ENCODE measurements at places on chromosomes 2 and 18.

- DNase-seq, result peak; percentile 52
These were observed 33.6 kb upstream of the RNF149 start for GRCh38 chr2:101341901-101342624.

- no peak for DNase-seq
These were observed 78.7 kb downstream of the GBX2 start for GRCh38 chr2:236089271-236090026.

DNA sequence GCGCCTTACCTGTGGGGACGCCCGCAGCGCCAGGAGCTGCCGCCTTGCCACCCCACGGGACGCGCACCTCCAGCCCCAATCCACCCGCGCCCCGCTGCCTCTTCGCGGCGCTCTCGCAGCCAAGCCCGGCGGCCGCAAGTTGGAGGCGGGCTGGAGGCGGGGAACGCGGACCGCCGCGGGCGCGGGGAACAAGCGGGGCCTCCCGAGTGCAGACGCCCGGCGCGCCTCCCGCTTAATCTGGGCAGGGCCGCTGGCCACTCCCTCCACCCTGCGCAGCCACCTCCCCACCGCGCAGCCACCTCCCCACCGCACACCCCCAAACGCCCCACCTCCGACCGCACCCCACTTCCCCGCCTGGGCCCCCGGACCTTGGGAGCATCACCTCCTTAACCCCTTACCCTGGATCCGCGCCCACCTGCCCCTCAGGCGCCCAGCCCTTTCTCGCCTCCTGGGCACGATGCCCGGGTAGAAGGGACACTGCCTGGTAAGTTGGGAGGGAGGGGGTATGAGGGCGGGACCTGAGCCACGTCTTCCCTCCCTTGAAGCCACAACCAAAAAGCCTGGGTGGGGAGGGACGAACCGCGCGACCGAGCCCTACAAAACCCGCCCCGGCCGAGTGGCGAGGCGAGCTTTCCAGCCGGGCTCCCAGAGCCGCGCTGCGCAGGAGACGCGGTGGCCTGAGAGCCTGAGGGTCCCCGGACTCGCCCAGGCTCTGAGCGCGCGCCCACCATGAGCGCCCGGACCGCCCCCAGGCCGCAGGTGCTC is at the start of the genes COL4A3 and COL4A4:
Gene COL4A3, plus strand, starts transcription at position 627 of the 765 bp plus-strand sequence. Its CDS starts 103 bp downstream, at position 730.
Gene COL4A4, minus strand, starts transcription at position 208 of the 765 bp plus-strand sequence. CDS start 16,722 bp downstream, outside the sequence.
- peak; percentile 39 for DNase-seq

DNA sequence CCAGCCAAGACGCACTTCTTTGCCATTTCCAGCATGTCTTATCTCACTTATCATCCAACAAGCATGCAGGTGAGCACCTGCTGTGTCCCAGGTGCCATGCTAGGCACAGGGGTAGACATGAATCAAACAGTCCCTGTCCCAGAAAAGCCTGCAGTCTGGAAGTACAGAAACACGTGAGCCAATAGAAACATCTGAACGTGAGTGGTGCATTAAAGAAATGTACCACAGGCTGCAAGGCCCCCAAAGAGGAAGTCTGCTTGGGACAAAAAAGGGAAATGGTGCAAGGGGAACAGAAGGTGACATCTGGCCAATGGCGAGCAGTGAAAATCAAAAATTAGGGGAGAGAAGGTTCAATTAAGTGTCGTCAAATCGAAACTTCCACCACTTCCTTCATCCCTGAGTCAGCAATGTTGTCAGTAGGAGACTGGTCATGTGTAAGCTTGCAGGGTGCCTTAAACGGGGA is 17.6 kb upstream of the TMEM247 start:
- no peak for DNase-seq

DNA sequence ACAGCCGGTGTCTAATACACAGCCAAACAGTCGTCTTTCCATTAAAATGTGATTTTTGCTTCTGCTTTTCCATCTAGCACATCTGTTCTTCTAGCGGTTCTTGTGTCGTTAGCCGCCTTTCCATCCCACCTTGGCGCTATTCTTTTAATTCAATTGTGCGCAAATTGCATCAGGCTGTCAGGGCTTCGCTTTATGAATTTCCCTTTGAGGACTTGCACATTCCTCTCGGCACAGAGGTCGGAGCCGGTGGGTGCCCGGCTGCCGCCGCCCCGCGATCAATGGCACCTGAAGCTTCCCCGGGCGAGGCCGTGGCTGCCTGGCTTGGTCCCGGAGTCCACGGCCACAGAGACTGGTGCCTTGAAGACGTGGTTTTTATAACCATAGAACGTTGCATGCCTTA is 33.9 kb upstream of the TSPYL6 start:
- DNase-seq, result no peak

- DNase-seq, result no peak
These were observed 802.0 kb downstream of the DCC start for GRCh38 chr18:53142005-53142404.

- no peak for DNase-seq
These were observed 861 bp downstream of the LTBP1 start for GRCh38 chr2:32947484-32948143.

DNA sequence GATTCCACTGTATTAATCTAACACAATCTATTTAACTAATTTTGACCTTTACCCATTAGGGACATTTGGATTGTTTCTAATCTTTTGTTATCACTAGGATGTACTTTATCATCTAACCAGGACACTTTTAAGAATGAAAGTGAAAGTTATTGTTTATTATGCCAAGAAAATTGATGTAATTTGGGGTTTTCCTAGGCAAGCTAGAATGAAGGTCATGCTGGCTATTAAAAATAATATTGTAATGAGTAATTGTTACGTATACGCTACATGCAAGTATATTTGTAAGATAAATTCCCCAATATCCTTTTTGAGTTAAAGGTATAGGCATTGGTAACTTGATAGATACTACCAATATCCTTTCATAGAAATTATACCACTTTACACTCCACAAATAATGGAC is 74.6 kb downstream of the COL5A2 start:
- peak; percentile 9 for DNase-seq

- DNase-seq, result no peak
These were observed 71.7 kb upstream of the SERPINE2 start for GRCh38 chr2:224110811-224111210.

GRCh38 chr2:75788902-75789301 is 78.2 kb upstream of the GCFC2 start:
- DNase-seq, result no peak

GRCh38 chr2:39975476-39976020 is 196.5 kb upstream of the THUMPD2 start:
- no peak for DNase-seq

GRCh38 chr2:86455181-86455580 is 14.0 kb downstream of the KDM3A start:
- DNase-seq, result no peak

DNA sequence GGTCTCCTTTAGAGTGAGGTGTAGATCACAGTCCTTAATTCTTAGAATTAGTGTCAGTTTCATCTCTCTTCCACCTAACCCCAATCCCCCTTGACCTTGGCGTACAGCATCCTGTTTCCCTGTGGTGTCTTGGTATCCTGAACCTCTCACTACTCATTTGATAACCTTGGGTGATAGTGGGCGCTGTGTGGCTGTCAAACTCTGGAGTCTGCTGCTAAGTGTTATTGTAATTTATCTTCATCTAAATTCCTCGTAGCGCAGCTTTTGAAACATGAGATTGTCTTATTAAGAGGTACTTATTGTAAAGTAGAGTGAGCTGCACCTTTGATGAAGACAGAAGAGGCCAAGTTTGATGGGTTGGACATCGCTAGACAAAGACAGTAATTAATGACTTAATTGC is 222.6 kb upstream of the SPRED2 start:
- DNase-seq, result no peak

DNA sequence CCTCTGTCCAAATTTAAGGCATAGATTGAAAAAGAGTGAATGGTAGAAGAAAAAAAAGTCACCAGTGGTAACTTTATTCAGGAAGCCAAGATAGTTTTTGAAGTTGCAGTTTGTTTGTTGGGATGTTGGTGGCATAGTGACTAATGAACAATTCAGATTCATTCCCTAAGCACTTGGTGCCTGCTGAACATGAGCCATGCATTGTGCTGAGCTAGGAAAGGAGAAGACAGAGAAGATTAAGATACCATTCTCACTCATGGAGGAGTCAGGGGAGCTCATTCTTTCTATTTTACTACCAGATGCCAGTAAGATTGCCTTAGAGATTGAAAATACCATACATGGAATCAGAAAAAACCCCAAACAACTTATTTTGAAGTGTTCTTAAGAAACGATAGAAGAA is 25.1 kb downstream of the MEIS1 start:
- DNase-seq, result no peak

DNA sequence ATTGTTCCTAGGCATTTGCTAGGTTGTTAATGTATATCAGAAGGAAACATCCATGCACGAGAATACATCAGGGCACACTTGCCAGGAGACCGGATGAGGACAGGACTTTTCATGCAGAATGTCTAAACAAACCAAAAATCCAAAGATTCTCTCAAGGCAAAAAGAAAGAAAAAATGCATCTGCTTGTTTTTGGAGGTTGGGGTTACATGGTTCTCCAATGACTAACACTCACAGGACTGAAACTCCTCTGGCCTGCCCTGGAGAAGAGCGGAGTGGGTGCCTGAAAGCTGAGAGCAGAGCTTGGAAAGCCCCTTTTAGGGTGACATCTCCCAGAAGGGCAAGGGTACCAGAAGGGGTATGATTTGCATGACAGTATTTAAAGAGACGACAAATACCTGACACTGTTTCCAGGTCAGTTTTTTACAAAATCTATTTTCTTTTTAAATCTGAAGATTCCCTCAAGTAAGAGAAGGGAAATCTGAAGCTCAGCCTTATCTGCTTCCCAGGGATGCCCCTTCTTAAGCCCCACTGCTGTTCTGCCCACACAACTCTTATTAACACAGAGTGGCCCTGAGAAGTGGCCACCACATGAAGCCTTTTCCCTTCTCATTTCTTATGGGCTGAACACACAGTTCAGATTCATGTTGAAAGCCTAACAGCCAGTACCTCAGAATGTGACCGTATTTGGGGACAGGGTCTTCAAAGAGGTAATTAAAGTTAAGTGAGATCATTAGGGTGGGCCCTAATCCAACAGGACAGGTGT is 216.4 kb downstream of the STK39 start:
- DNase-seq, result peak; percentile 7

- DNase-seq, result no peak
These were observed 74.9 kb downstream of the ACKR3 start for GRCh38 chr2:236644502-236644911.

- no peak for DNase-seq
These were observed 64.0 kb upstream of the GULP1 start for GRCh38 chr2:188227713-188228112.

DNA sequence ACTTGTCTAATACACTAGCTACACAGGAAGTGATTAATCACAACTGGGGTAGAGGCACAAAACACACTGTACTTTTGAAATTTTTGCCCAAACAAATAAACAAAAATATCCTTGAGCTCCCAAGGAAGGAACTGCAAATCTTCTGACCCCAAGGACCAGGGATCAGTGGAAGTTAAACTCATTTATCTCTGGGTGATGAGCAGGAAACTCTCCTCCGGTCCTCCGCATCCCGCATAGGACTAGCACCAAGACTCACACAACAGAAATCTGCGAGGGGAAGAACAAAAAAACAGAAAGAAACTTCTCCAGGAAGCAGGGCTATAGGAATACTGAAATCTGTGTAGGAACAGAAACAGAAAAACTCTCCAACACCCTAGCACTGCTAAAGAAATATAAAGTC is 650.3 kb downstream of the DCDC2C start:
- DNase-seq, result no peak

DNA sequence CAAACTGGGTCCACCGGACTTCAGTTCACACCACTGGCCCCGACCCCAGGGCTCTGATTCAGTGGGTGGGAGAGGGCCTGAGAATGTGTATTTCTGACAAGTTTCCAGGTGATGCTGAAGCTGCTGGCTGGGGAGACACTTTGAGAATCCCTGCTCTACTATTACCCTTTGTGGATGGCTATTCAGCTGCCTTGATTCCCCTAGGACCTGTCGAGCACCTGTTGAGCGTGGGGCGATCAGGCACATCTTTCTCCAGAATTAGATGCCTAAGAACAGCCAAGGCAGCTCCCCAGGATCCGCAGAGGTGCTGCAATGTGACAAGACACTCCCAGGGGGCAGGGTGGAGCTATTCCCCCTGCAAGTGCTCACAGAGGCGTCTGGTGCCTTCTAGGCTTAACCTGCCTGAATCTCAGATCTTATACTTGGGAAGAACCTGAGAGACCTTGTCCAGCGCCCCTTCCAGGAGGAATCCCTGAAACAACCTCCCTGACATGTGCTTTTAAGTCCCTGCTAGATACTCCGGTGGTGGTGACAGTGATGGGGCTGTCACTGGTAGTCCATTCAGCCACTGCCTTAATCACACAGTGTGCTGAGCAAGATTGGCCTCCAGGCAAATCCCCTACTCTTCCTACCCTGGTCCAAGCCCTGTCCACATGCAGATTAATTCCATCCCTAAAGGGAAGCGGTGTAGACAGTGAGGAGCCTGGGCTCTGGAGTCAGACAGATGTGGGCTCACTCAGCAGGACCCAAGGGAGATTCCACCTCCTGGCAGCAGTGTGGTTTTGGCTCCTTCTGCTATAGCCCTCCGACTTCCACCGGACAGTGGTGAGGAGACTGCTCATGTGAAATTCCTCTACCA is 43.4 kb upstream of the OTOF start:
- DNase-seq, result no peak

GRCh38 chr18:39302481-39302880 is 1736.9 kb upstream of the CELF4 start:
- DNase-seq, result no peak

DNA sequence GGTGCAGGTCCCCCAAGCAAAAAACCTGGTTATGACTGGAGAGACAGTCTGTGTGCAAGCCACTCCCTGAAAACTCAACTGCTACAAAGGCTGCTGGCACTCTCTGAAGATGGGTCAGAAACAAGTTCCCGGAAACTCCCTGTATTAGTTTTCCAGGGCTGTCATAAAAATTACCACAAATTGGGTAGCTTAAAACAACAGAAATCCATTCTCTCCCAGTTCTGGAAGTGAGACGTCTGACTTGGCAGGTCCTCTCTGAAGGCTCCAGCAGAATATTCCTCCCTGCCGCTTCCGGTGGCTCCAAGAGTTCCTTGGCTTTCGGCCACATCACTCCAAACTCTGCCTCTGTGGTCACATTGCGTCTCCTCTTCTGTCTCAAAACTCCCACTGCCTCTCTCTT is 30.1 kb upstream of the SERPINE2 start:
- DNase-seq, result no peak

DNA sequence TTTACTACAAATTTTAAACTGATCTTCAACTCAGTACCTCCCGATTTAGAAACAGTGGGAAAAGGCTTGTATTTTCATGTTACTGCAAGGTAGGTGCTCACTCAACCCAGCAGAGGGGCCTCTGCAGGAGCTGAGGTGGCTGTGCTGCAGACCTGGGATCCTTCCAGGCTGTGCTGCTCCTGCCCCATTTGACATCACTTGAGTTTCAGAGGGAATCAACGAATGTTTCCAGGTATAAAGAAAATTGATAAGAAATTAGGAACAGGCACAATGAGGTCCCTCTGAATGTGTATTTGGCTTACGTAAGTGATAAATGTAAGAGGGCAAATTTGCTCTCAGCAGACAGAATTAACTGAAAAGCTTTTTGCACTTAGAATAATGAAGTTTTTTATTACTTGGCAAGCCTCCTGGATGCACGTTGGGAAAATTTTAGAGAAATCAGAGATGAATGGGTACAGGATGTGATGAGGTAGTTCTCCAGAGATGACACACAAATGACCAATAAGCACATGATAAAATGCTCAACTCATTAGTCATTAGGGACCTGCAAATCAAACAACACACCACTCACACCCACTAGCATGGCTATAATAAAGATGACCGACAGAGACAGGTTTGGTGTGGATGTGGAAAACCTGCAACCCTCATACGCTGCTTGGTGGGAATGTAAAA is 114.0 kb downstream of the NOL10 start:
- peak; percentile 82 for DNase-seq

GRCh38 chr18:8828300-8828699 is 122.9 kb downstream of the MTCL1 start:
- DNase-seq, result no peak

GRCh38 chr2:224309176-224309575 is 92.7 kb downstream of the FAM124B start:
- DNase-seq, result no peak

Data from NCI-H226 (cell line).